ENCODE measurements at places on chromosomes 4 and X. TPM values are rescaled to one million over a fixed set of nuclear protein-coding genes. Genes with fewer than 3 reads are reported as not detected.
A peak's percentile ranks its signal among the peaks of the same experiment; 100 is the strongest.

DNA sequence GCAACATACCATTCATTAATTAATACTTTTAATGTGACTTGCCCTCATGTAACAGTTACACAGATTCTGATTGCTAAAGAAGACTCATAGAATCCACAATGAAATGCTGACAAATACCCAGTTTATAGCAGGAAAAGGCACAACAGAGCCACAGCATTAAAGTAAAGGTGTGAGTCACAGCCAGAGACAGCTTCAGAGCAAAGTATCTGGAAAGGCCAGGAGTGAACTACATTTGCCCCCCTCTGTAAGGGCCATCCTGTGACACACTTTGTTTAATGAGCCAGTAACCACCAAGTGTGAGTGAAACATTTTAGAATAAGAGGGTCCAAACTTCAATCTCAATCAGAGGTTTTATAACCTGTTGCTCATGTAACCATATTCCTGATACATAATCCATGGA lies 133.8 kb upstream of the TACR3 start:
- no peak for DNase-seq
- no peaks in the 10 kb centered on the region for H3K27me3 ChIP-seq
- no peak overlapping the region for H3K4me3 ChIP-seq
- H3K4me1 ChIP-seq, result no peaks in the 10 kb centered on the region

DNA sequence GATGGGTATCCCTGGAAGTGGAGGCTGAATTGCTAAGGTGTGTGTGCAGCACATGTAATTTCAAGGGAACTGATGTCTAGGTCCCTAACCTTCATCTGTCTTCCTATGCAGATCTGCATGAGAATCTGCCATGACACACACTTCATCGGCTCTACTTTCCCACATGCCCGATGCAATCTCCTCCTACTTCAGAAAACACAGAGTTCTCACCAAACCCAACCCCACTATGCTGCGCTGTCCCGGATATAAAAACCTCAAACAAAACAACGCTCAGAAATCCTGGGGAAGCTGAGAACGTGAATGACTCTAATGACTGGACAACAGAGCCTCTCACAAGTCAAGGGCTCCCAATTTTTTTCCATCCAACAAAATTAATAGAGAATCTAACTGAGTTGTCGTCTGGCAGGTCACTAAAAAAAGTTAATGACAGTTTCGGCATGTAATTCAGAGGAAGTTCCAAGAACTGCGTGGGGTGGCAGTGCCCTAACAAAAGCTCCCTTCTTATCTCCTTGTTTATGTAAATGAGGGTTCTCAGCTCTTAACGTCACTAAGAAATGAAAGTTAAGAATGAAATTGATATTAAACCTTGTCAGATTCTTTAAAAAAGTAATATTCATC lies 39.0 kb downstream of the STX18 start:
- no peaks in the 10 kb centered on the region for H3K36me3 ChIP-seq
- no peak for DNase-seq
- H3K27me3 ChIP-seq, result no peaks in the 10 kb centered on the region
- no peak overlapping the region for H3K4me3 ChIP-seq
- peaks cover 6% of the 10 kb centered on the region for H3K4me1 ChIP-seq

DNA sequence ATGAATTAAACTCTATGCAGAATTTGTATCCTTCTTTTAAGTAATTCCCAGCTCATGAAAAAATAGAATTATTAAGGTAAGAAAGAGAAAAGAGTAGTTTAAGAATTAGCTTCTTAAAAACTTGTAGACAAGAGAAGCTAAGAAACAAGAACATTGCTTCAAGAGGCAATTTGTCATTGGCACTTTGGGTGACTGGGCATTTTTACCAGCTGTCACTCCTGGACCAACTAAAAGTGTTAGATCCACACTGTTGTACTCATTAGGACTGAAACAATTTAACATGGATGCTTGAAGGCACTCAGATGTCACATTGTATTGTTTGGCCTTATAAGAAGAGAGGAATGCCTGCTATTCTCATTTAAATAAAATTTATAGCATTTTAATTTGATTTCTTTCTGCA lies 7.4 kb downstream of the COL25A1 start:
- no peaks in the 10 kb centered on the region for H3K4me1 ChIP-seq
- DNase-seq, result no peak
- no peak overlapping the region for H3K4me3 ChIP-seq
- no peak overlapping the region for H3K27ac ChIP-seq
- no peaks in the 10 kb centered on the region for H3K36me3 ChIP-seq

DNA sequence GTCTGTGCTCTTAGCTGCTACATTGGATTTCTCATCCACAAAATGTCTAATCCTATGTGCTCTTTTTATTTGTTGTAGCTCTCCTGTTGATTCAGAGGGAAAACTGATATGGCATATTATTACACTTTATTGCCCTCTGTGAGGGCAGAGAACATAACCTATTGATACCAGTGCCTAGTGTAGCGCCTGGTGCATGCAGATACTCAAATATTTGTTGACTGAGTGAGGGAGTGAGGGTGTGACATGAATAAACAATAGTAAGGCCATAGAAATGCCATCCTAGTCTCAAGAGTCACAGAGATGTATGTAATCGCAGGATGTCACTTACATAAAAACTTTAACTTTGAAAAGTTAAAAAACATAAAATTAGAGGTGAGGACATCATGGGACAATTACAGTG lies 159.1 kb downstream of the SHROOM3 start:
- H3K27ac ChIP-seq, result no peak overlapping the region
- H3K27me3 ChIP-seq, result no peaks in the 10 kb centered on the region
- no peaks in the 10 kb centered on the region for H3K36me3 ChIP-seq
- no peak overlapping the region for H3K4me3 ChIP-seq

GRCh38 chrX:134459683-134460004 lies 321 bp upstream of the HPRT1 start:
- no peaks in the 10 kb centered on the region for H3K27me3 ChIP-seq
- no peak for DNase-seq
- H3K4me1 ChIP-seq, result no peaks in the 10 kb centered on the region

DNA sequence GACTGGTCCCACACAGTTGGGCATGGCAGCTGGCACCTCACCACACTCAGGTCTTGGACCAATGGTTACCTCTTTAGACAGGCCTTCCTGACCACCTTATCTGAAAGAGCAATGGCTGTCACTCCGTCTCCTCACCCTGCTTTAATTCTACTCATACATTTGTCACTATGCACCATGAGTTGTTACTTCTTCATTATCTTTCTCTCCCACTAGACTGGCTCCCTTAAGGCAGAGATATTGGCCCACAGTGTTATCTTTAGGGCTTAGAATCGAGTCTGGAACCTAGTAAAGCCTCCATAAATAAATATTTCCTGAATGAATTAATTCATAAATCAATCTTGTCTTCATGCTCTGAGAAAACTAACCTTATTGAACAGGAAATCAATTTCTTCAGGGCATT lies 46.6 kb downstream of the DCHS2 start:
- no peak for DNase-seq
- no peak overlapping the region for H3K4me3 ChIP-seq
- H3K27ac ChIP-seq, result no peak overlapping the region
- no peaks in the 10 kb centered on the region for H3K4me1 ChIP-seq
- H3K27me3 ChIP-seq, result peaks cover 3% of the 10 kb centered on the region

DNA sequence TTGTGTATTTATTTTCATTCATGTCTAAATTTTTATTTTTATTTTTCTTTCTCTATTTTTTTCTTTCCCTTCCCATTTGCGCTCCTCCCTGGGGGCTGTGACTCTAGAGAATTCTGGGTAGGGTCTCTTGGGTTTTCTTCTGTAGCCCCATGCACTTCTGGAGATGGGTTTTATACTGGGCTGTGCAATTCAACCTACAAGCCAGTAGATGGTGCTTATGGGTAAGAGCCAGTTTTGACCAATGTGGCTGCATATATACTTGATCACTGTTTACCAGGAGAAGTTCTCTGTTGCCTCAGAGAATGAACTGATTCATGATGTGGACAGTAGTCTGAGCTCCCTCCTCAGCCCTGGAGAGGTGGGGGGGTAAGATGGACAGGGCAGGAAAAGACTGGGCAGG lies 614.6 kb downstream of the PCDH19 start:
- H3K27ac ChIP-seq, result no peak overlapping the region
- no peaks in the 10 kb centered on the region for H3K27me3 ChIP-seq
- H3K4me1 ChIP-seq, result no peaks in the 10 kb centered on the region
- H3K4me3 ChIP-seq, result no peak overlapping the region

- no peak overlapping the region for H3K27ac ChIP-seq
- no peak overlapping the region for H3K4me3 ChIP-seq
- no peaks in the 10 kb centered on the region for H3K27me3 ChIP-seq
- H3K36me3 ChIP-seq, result no peaks in the 10 kb centered on the region
Measured at GRCh38 chr4:187179086-187180058, 455.7 kb upstream of the FAT1 start.

DNA sequence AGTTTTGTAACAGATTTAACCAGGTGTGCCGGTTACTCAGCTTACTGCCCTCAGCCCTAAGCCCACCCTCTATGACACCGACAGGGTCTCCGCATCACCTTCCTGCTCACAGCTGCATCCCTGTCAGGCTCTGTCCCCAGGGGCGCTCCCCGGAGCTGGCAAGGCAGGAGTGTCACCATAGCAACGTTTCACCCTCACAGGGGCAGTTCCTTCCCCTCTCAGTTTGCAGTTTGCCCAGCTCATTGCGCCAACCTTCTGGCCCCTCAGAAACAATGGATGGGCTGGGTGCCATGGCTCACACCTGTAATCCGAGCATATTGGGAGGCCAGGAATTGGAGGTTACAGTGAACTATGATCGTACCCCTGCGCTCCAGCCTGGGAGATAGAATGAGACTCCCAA lies 42.6 kb downstream of the RGS12 start:
- H3K4me3 ChIP-seq, result no peak overlapping the region
- no peak for DNase-seq
- H3K27me3 ChIP-seq, result no peaks in the 10 kb centered on the region
- peaks cover 9% of the 10 kb centered on the region for H3K4me1 ChIP-seq

- H3K27me3 ChIP-seq, result no peaks in the 10 kb centered on the region
- DNase-seq, result no peak
- no peak overlapping the region for H3K27ac ChIP-seq
- no peaks in the 10 kb centered on the region for H3K4me1 ChIP-seq
- H3K36me3 ChIP-seq, result no peaks in the 10 kb centered on the region
Measured at GRCh38 chrX:71846429-71846828, 64.2 kb upstream of the NHSL2 start.

GRCh38 chrX:13990126-13990800 lies 39.4 kb downstream of the GEMIN8 start:
- DNase-seq, result no peak
- no peak overlapping the region for H3K27ac ChIP-seq
- no peaks in the 10 kb centered on the region for H3K27me3 ChIP-seq
- no peaks in the 10 kb centered on the region for H3K4me1 ChIP-seq
- H3K36me3 ChIP-seq, result no peaks in the 10 kb centered on the region

GRCh38 chrX:2521092-2521926 lies 20.5 kb upstream of the DHRSX start:
- no peaks in the 10 kb centered on the region for H3K27me3 ChIP-seq
- H3K36me3 ChIP-seq, result no peaks in the 10 kb centered on the region
- H3K4me1 ChIP-seq, result no peaks in the 10 kb centered on the region
- no peak for DNase-seq
- no peak overlapping the region for H3K4me3 ChIP-seq
- no peak overlapping the region for H3K27ac ChIP-seq

GRCh38 chr4:184100297-184100885 lies 117.3 kb downstream of the ENPP6 start:
- peaks cover 25% of the 10 kb centered on the region for H3K4me1 ChIP-seq
- DNase-seq, result peak; percentile 88
- no peaks in the 10 kb centered on the region for H3K27me3 ChIP-seq
- H3K36me3 ChIP-seq, result no peaks in the 10 kb centered on the region
- H3K4me3 ChIP-seq, result no peak overlapping the region
- no peak overlapping the region for H3K27ac ChIP-seq

- H3K27ac ChIP-seq, result no peak overlapping the region
- no peaks in the 10 kb centered on the region for H3K27me3 ChIP-seq
- H3K36me3 ChIP-seq, result no peaks in the 10 kb centered on the region
- H3K4me3 ChIP-seq, result no peak overlapping the region
- H3K4me1 ChIP-seq, result peaks cover 8% of the 10 kb centered on the region
Measured at GRCh38 chrX:153600921-153601320, 2.0 kb upstream of the CCNQ start.

- no peaks in the 10 kb centered on the region for H3K36me3 ChIP-seq
- H3K4me3 ChIP-seq, result no peak overlapping the region
- H3K27ac ChIP-seq, result no peak overlapping the region
Measured at GRCh38 chr4:76558396-76559235, 123.6 kb downstream of the SHROOM3 start.

- H3K4me1 ChIP-seq, result peaks cover 4% of the 10 kb centered on the region
- H3K27ac ChIP-seq, result no peak overlapping the region
- no peaks in the 10 kb centered on the region for H3K27me3 ChIP-seq
- H3K4me3 ChIP-seq, result no peak overlapping the region
Measured at GRCh38 chr4:76253511-76253910, 2.0 kb downstream of the FAM47E start.

DNA sequence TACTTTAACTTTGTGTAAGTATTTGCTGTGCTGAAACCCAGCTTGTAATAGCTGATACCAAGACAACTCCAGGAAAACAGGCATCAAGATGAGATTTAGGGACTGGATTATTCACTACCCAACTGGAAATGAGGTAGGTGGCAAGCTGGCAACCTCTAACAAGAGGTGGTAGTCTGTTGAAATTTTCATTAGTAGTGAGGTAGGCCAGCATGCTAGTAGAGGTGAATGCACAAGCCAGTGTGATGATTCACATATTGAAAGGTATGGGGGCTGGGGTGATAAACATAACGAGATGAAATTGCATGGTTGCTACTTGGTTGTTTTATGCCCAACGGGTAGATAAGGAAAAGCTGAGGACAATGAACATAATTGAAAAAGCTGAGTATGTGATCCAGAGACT lies 8.5 kb upstream of the TMPRSS11D start:
- DNase-seq, result no peak
- no peaks in the 10 kb centered on the region for H3K27me3 ChIP-seq
- H3K27ac ChIP-seq, result no peak overlapping the region
- no peak overlapping the region for H3K4me3 ChIP-seq
- no peaks in the 10 kb centered on the region for H3K4me1 ChIP-seq

DNA sequence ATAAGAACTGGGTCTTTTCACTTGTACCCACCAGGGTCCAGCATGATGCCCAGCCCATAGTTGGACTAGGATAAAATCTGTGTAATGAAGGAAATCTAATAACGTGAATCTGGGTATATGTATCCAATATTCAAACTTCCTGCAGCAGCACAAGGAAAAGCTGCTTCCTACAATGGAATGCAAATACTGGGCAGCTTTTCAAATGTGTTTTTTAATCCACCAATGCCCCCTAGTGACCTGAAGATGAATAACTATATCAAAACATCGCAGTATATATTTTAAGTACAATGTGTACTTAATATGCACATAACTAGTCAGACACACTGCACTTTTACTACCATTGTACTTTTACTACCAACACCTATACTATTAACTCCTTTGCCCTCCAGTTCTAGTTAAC lies 5.3 kb downstream of the APOO start:
- DNase-seq, result no peak
- H3K4me1 ChIP-seq, result peaks cover 8% of the 10 kb centered on the region
- H3K27ac ChIP-seq, result peak overlapping the region; percentile 58
- H3K27me3 ChIP-seq, result no peaks in the 10 kb centered on the region
- peak overlapping the region; percentile 28 for H3K4me3 ChIP-seq

Gene RAB33A
- total RNA-seq, result 0.75 TPM

Gene PCSK1N
- total RNA-seq, result 4.3 TPM

Gene MXRA5
- total RNA-seq, result 8.9 TPM

Gene LRIT3
- 0.14 TPM for total RNA-seq

Gene EXOC1
- total RNA-seq, result 32.9 TPM

Gene MTMR8
- total RNA-seq, result 1.9 TPM

Gene TMEM31
- total RNA-seq, result not detected

Gene UGT2A3
- not detected for total RNA-seq

Gene MAGEB1
- total RNA-seq, result not detected

Gene GALNT7
- total RNA-seq, result 22.3 TPM

Gene MAPK10
- total RNA-seq, result 23.6 TPM

Gene WAS
- 25.3 TPM for total RNA-seq

Gene DOK7
- 3.6 TPM for total RNA-seq

All from upper lobe of right lung (tissue), 1 donor.